Kidney (tissue), 22 donors: ENCODE measurements at places on chromosomes 6 and 20. TPM values are rescaled to one million over a fixed set of nuclear protein-coding genes. Genes with fewer than 3 reads are reported as not detected.

GRCh38 chr6:44676826-44677433, 289.4 kb downstream of the CDC5L start:
- DNase-seq = no peak

PACSIN1 gene
- 1.7 TPM for total RNA-seq

DNA sequence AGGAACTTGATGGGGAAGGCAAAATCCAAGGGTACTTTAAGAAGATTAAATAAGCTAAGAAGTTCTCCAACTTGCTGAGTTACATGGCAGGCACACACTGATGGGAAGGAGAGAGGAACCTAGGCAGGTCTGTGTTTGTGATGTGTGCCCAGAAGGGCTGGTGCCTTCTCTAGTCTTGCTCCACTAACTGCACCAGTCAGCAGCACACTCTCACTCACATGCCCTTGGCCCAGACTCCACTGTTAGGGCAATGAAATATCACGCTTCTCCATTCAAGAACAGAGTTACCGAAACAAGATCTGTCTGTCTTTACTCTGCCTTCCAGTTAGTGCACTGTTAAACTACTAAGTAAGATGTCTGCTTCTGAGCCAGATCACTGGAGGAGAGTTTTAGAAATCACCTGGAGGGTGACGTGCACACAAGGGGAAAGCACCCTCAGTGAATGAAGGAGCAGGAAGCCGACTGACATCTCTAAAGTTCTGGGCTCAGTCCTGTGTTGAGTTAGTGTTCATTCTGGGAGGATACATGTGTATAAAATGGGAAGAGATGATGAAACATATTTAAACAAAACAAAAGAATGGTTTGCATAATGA, 251.1 kb downstream of the FOXC1 start:
- DNase-seq = no peak

GRCh38 chr6:79127660-79128059, 49.6 kb upstream of the PHIP start:
- DNase-seq = no peak

DNA sequence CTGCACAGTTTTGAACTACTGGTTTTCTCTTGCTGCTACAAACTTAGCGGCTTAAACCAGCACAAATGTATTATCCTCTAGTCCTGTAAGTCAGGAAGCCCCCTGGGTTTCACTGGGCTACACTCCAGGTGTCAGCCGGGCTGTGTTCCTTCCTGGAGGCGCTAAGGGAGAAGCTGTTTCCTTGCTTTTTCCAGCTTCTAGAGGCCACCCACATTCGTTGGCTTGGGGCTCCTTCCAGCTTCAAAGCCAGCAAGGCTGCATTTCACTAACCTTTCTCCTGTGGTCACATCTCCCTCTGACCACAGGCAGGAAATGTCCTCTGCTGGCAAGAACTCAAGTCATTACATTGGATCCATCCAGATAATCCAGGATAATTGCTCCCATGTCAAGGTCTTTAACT, 350.6 kb upstream of the PLCB4 start:
- DNase-seq = no peak
